HS-27A (cell line): ENCODE measurements at places on chromosomes 16 and 17.

- DNase-seq: no peak
Observed at GRCh38 chr17:6218333-6218732, 148.2 kb downstream of the WSCD1 start.

DNA sequence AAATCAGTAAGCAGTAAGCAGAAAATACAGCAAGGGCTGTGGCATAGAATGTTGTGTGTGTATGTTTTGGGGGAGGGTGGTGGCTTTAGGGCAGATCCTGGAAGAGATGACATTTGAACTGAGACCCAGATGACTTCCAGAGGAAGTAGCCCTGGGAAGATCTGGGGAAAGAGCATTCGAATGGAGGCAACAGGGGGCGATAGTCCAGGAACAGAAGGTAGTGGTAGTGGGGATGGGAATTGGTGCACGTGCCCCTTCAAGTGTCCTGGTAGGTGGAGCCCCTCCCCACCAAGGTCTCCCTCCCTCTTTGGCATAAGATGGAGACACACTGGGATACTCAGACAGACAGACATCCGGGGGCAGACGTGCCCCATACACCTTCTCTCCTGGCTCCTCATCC is 14.1 kb downstream of the ARHGEF15 start:
- no peak for DNase-seq

- no peak for DNase-seq
Observed at GRCh38 chr16:8194794-8195193, 395.5 kb downstream of the TMEM114 start.

- DNase-seq: no peak
Observed at GRCh38 chr16:7775072-7775488, 442.4 kb downstream of the RBFOX1 start.

- DNase-seq: no peak
Observed at GRCh38 chr17:42798383-42799380, at the start of the genes CNTD1 and COA3. Gene CNTD1, plus strand, starts transcription at chr17:42798861. Its CDS starts 207 bp downstream, at chr17:42799068. Gene COA3, minus strand, starts transcription at chr17:42798704. Its CDS starts 23 bp downstream, at chr17:42798681.

DNA sequence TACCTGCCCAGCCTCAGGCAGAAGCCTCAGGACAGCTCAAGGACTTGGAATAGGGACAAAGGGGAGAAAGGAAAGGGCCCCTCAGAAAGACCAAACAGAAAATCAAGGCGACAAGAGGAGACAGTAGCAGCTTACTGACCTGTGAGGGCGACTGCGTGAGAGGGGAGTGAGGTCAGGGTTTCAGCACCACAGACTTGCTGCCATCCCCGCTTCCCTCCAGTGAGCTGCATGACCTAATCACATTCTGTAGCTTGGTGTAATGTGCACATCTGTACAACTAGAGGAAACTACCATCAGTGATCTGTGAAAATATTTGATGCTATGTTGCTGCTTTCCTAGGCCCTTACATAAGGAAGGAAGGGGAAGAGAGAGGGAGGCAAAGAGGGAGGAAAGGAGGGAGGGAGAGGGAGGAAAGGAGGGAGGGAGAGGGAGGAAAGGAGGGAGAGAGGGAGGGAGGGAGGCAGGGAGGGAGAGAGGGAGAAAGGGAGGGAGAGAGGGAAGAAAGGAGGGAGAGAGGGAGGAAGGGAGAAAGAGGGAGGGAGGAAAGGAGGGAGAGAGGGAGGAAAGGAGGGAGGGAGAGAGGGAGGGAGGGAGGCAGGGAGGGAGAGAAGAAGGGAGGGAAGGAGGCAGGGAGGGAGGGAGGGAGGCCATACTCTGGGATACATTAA is 404.9 kb upstream of the CDH5 start:
- no peak for DNase-seq

GRCh38 chr16:14334366-14335080 is 263.4 kb downstream of the MRTFB start:
- no peak for DNase-seq

DNA sequence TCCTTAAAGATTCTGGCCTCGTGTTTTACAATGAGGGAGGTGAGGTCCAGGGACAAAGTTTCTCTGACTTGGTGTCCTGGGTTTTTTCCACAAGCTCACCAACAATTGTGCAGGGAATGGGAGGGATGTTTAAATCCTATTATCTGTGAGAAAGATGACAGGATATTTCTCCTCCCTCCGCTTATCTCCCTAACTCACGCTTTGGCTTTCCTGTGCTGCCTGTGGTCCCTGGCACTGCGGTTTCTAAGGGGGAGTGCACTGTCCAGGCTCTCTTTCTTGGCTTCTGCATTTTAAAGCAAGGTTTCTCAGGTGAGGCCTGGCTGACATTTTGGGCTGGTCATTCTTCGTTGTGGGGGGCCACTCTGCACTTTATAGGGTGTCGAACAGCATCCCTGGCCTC is 16.4 kb downstream of the GGA3 start:
- no peak for DNase-seq

DNA sequence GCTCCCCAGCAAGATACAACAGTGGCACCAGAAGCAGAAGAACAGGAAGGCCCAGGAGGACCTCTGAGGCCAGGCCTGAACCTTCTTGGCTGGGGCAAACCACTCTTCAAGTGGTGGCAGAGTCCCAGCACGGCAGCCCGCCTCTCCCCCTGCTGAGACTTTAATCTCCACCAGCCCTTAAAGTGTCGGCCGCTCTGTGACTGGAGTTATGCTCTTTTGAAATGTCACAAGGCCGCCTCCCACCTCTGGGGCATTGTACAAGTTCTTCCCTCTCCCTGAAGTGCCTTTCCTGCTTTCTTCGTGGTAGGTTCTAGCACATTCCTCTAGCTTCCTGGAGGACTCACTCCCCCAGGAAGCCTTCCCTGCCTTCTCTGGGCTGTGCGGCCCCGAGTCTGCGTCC is 11.9 kb downstream of the CES3 start:
- no peak for DNase-seq

DNA sequence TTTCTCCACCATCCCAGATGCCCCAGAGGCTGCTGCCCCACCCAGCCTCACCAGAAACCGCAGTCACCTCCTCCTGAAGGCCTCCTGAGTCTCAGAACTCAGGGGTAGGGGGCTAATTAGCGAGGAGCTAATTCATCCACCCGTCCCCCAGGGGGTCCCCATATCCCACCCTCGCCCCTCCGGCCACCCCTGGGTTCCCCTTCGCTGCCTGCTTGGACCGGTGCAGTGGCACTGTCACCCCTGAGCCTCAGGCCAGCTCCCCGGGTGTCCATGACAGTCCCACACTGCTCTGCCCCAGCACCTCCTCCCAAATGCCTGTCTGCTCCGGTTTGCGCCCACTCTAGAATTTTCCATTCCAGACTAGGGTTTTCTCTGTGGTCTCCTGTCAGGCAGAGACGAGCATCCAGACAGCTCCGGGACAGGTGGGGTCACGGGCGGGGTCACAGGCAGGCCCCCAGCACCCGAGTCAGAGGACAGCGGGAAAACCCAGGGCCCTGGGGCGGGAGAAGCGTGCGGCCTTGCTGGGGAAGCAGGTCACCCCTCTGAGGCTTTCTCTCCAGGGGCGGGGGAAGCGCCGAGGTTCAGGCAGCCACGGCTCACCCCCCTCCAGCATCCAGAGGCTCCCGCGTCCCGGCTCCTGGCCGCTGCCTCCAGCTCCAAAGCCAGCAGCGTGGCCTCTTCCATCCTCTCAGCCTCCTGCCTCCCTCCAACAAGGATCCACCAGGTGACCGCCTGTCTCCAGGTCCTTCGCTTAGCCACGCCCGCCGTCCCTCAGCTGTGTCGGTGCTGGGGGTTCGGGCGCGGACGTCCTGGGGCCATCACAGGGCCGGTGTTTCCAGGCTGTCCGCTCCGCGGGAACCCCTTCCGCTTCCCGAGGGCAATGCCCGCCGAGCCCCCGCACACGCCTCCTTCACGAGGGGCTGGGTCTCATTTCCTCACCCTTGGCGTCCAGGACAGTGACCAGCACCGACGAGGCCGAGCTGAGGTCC is 3.1 kb upstream of the PERCC1 start:
- DNase-seq: no peak

DNA sequence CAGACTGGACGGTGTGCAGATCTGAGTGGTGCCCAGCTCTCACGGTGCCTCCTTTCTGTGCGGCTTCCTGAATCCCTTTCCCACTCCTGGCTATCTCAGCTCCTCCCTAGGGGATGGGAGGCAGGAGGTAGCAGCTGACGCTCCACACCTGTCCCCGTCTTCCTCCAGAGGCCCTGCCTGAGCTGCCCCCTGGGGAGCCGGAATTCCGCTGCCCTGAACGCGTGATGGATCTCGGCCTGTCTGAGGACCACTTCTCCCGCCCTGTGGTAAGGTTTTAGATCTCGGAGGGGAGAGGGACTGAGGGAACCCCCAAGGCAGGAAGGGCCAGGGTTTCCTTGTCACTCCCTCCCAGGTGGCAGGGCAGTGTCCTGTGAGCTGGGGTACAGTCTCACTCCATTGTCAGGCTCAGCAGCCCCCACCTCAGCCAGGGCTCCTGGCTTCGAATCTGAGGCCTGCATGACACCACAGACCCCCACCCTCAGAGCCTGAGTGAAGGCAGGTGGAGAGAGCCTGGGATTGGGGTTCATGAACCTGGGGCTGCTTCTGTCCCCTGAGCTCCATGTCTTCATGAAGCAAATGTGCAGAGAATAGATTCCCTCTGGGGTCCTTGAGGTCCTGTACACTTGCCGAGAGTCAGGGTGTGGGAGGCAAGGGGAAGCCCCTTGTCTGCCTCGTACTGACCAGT is 6.6 kb downstream of the DEF8 start:
- no peak for DNase-seq

DNA sequence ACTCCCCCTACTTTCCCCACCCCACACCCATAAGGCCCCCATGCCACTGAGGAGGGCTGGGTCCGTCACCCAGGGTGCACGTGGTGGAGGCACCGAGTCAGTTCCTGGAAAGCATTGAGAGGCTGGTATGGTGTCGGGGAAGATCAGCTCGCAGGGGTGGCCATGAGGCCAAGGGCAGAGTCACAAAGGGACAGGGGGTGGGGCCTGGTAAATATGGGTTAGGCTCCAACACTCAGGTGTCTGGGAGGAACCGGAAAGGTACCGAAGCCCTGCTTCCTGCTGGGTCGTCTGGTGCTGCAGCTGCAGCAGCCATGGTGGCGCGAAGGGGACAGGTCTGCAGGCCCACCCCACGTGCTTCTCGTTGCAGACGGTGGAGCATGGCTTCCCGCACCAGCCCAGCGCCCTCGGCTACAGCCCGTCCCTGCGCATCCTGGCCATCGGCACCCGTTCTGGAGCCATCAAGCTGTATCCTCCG is 30.2 kb downstream of the LLGL2 start:
- DNase-seq: no peak

GRCh38 chr17:42214156-42214555 is 19.9 kb upstream of the GHDC start:
- no peak for DNase-seq

GRCh38 chr16:8346294-8346693 is 244.0 kb downstream of the TMEM114 start:
- no peak for DNase-seq

DNA sequence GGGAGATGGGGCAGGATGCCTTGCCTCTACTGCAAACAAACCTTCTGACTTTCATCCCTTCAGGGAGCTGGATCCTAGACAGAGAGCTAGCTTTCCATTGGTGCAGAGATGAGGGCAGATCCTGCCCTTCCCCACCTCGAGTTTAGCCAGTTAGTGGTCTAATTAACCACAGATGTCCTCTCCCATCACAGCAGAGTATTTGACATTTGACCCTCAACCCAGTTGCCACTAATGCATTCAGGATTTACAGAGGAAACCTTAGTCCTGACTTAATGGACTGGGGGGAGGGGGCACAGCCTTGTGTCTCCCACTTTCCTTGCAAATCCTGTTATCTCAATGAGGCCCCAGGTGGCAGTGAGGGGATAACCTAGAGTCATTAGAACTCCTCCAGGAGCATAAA is 10.2 kb downstream of the PIP4K2B start:
- no peak for DNase-seq

DNA sequence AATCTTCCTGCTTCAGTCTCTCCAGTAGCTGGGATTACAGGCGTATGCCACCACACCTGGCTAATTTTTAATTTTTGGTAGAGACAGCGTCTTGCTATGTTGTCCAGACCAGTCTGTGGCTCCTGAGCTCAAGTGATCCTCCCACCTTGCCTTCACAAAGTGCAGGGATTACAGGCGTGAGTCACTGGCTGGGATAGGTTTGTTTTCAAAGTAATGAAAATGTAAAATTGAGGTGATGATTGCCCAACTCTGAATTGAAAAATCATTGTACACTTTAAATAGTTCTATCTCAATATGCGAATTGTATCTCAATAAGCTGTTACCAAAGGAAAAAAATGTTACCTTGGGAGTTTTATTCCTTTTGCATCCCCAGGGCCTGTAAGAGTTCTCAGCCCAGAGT is 1.2 kb upstream of the AMFR start:
- DNase-seq: no peak

- DNase-seq: no peak
Observed at GRCh38 chr17:48569674-48570324, 8.4 kb downstream of the HOXB4 start.

- no peak for DNase-seq
Observed at GRCh38 chr17:67376415-67376736, 705 bp upstream of the PITPNC1 start.

DNA sequence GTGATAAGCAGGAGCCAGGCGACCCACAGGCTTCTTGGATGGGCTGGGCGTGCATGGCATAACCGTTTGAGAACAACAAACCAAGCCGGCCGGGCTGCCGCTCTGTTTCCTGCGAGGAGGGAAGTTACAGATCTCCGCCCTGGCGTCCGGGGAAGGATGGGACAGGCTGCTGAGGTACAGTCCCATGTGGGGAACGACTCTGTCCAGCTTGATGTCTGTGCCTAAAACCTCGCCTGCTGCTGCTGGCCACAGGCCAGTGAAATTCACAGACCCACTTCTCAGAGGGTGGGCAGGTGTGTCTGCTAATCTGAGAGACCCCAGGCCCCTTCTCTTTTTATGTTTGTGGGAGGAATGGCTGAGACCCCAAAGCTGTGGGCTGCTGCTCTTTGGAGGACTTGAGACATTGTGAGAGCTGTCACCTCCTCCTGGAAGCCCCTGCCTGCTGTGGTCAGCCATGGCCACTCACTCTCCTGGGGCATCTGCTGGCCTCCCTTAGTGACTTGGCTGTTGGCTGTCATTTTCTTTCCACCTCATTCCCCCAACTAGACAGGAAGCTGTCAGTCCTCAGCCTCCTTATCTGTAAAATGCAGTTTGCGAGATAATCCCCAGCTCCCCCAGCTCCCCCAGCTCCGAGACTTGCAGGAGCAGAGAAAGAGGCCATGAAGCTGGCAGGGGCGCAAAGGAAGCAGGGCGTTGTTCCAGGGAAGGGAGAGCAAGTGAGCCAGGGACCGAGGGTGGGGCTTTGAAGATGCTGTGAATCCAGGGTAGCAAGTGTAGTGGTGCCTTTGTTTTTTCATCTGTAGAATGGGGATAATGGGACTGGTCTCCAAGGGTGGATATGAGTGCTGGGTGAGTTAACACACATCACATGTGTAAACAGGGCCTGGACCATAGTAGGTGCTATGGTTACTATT is 51.0 kb downstream of the CMIP start:
- DNase-seq: no peak

DNA sequence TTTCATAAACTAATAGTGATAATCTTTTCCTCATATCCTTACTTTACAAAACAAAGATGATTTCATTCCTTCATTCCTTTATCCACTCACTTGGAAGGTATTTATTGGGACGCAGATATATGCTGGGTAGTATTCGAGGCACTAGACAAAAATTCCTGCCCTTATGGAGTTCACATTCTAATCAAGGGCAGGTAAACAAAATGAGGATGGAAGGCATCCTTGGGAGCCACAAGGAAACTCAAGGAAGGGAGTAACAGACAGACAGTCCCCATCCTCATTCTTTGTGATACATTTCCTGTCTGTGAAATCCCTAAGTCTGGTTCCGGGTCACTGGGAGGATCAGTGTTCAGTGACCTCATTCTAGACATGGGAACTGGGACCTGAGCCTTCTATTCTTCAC is 45.2 kb downstream of the SLC6A2 start:
- DNase-seq: no peak

- DNase-seq: no peak
Observed at GRCh38 chr16:62036802-62037135, 531 bp upstream of the CDH8 start.
